ENCODE measurements at places on chromosomes 7 and 10. TPM values are rescaled to one million over a fixed set of nuclear protein-coding genes. Genes with fewer than 3 reads are reported as not detected.
A peak's percentile ranks its signal among the peaks of the same experiment; 100 is the strongest.

DNA sequence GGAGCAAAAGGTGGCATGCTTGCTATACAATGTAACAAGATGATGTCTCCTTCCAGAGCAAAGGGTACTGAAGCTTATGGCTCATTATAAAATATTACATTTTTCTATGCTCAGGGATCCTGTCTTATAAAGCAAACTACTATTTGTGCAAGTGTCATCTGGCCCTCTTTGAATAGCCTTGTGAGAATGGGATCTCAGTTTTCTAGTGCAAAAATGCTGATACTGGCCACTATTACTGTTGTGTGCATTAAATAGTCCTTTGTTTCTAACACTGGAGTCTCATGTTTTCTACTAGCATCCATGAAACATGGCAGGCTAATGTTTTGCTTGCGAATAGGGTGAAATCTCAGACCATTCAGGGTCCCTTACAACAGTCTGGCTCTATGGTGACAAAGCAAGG, 823.0 kb downstream of the REEP3 start:
- DNase-seq: no peak

- no peak for DNase-seq
Observed at GRCh38 chr7:148503900-148504487, 86.6 kb upstream of the C7orf33 start.

DNA sequence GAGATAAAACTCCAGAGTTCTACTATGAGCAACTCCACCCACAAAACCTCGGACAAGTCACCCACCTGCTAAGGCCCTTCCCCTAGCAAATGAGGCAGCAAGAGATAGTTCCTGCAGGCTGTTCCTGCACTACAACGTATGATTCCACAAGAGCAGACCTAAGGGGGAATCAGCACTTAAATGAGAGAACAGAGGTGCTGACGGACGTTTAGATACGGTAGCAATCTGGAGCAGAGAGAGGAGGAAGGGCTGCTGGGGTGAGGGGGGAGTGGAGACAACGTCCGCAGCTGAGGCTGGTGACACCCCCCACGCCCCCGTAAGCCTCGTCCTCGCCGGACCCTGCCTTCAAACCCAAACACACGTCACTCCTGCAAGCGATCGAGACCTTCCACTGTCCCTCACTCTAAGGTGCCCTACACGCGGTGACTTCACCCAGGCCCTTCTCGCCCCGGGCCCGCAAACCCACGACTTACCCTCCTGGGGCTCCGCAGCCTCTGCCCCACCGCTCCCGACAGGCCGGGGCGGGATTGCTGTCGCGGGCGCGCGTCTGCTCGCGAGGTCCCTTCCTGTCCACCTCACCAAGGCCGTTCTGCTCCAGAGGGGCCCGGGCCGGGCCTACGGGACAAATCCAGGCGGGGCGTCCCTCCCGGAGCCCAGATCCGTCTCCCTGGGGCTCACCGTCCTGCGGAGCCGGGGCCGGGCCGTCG, 635 bp downstream of the ZNF12 start:
- peak; percentile 12 for DNase-seq

Gene SPDYE9
- total RNA-seq: not detected

DNA sequence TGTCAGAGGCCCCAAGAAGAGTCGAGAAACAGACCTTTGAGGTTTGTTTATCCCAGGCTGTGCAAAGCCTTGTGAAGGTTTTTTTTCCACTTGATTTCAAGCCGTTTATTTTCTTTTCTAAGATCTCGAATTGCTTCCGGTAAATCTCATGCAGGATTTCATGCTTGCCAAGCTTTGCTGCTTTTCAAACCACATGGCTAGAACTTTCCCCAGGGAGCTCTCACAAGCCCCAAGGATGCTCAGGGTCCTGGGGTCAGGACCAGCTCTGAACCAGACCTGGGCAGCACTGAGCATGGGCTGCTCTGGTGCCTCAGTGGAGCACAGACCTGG, 48.0 kb upstream of the AQP1 start:
- DNase-seq: no peak

GRCh38 chr10:36538953-36539586, 586.3 kb upstream of the ANKRD30A start:
- DNase-seq: no peak

DNA sequence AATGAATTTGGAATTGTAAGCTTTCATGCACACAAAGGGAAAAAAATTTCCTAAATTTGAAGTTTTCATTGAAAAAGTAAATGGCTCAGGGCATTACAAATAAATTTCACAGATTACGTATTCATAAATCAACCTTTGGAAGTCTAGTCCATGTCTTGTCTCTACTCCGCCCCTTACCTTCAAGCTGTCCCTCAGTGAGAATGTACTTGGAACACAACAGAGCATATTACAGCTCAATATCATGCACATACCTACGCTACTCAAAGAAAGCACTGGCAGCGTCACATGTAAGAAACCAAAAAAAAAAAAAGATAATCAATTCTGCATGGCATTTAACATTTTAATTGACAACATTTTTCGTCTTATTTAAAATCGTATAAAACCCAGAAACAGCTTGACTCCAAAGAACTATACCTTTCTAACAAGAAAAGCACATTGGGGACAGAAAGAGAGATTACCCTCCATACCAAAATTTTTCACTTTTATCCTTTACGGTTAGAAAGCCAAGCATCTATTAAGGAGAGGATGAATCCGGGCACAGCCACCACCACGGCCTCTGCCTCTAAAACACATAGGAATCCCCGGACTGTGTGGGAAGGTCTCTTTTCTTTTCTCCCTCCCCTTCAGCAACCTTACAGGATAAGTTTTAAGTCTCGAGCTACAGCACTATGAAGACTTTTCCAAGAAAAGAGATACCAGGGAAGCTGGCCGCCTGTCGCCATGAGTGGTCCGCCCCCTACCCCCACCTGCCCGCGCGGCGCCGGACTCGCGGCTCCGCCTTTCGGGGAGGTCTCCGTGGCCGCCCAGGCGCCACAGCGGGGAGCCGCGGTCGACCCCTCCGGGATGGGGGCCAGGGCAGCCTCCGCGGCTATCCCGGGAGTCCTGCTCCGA, 1.1 kb downstream of the JMJD1C start:
- DNase-seq: no peak

GRCh38 chr7:103875718-103876117, 113.7 kb downstream of the RELN start:
- no peak for DNase-seq

- DNase-seq: no peak
Observed at GRCh38 chr7:8251195-8251594, 10.8 kb downstream of the ICA1 start.

- no peak for DNase-seq
Observed at GRCh38 chr7:40918701-40919271, 784.0 kb downstream of the SUGCT start.

DNA sequence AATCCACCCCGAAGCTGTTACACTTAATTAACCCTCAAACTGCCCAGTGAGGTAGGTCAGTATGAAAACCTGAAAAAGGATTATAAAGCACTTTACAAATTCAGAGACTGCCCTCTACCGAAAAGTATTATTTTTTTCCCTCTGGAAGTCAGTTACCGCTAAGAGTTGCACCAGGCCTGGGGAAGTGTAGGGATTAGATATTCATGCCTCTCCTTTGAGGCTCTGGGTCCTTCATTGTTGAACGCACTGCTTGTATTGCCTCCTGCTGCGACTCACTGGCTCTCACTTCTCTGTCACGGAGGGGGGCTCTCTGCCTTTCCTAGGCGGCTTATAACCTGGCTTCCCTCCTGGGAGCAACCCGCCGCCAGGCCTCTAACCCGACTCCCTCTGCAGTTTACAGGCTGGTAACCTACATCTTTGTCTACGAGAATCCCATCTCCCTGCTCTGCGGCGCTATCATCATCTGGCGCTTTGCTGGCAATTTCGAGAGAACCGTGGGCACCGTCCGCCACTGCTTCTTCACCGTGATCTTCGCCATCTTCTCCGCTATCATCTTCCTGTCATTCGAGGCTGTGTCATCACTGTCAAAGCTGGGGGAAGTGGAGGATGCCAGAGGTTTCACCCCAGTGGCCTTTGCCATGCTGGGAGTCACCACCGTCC, 2.7 kb downstream of the RHBDD2 start:
- DNase-seq: no peak

Gene FOXI2
- total RNA-seq: not detected

GRCh38 chr10:58844680-58845079, 331.8 kb upstream of the PHYHIPL start:
- no peak for DNase-seq

Gene BAG3
- 337 TPM for total RNA-seq

GRCh38 chr7:110170841-110171240, 920.1 kb upstream of the LRRN3 start:
- DNase-seq: no peak

Gene SEMA3A
- 0.29 TPM for total RNA-seq

GRCh38 chr10:88233870-88234269, 349.2 kb downstream of the RNLS start:
- DNase-seq: no peak

Gene PTPRN2
- total RNA-seq: 0.66 TPM

Gene UBTD1
- total RNA-seq: 22.8 TPM

GRCh38 chr10:4883079-4883739, 57.2 kb downstream of the AKR1E2 start:
- DNase-seq: no peak

Gene CCL24
- total RNA-seq: not detected

Gene PNLIPRP1
- total RNA-seq: not detected

DNA sequence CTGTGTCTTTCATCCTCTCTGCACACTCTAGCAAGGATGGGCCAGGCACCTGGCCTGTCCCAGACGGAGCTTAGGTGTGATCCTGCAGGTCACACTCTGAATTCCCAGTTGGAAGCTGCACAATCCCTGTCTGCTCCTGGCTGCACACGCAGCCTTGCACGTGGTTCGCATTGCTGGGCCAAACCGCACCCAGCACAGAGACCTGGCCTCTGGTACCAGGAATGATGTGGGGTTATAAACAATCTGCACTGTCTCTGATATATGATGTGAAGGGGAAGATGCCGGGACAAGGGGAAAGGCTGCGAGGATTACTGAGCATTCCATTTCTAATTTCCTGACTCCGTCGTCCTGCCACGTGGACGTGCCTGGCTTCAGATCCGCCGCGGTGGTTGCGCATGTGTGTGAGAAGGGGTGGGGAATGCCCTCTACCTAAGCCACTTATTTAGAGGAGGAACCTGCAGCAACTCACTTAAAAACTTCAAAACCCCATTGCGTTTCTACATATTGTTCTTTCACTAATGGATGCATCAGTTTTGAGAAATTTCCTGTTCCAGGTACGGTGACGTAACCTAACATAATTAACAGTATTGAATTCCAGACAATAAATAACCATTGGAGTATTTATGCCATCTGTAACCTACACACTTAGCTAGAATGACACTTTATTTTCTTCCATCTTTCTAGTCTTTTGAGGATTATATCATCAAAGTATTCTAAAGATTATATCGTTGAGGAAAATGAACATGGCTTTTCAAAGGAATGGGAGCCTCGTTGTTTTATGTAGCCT, 559.7 kb upstream of the MGMT start:
- no peak for DNase-seq

Gene LIPK
- not detected for total RNA-seq

Gene NODAL
- not detected for total RNA-seq

Gene HERC4
- 13.4 TPM for total RNA-seq

GRCh38 chr10:12419262-12419847, 70.0 kb downstream of the CAMK1D start:
- DNase-seq: peak; percentile 55

DNA sequence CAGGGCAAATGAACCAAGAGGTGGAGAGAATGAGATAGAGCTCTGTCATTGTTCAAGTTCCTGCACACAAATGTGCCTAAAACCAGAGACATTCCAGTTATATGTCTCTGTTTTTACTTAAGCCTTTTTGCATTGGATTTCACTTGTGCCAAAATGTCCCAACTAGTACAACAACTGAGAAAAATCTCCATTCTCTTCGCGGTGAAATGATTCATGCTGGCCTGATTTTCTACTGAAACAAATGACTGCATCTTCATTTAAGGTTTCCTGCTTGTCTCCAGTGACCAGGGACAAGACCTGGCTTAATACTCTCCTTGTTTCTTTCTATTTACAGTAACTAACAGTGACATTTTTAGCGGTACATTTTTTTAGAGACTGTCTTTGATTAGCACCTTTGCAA, 714.9 kb downstream of the KCNMA1 start:
- DNase-seq: no peak

- DNase-seq: no peak
Observed at GRCh38 chr7:151592868-151593486, 73.3 kb upstream of the RHEB start.

Gene HECTD2
- 3.9 TPM for total RNA-seq

Gene AGR2
- not detected for total RNA-seq

DNA sequence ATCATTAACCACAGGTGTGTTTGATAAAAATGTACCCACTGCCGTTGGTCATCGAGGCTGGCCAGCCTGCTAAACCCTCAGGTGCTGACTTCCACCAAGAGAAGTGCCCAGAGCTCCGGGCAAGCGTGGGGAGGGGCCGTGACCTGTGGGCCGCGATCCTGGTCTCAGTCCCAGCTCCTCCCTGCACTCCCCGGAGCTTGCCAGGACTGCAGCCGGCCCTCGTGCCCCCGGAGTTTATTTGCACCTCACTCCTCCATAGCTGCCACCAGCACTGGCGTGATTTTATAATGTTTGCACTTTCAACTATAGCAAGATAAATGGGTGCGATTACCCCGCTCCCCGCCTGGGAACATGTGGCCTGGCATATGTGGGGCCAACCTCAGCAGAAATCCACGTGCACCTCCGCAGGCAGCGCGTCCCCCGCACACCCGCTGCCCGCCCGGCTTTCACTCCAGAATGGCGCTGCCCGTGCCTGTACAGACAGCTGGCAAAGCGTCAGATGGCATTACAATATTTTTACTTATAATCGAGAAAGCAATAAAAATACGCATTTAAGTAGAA, 30.8 kb downstream of the UNCX start:
- no peak for DNase-seq

GRCh38 chr10:69451209-69451783, at the start of gene TSPAN15:
Gene TSPAN15 (plus strand): TSS chr10:69451465. CDS start chr10:69451595, 130 bp downstream.
- DNase-seq: peak; percentile 89

DNA sequence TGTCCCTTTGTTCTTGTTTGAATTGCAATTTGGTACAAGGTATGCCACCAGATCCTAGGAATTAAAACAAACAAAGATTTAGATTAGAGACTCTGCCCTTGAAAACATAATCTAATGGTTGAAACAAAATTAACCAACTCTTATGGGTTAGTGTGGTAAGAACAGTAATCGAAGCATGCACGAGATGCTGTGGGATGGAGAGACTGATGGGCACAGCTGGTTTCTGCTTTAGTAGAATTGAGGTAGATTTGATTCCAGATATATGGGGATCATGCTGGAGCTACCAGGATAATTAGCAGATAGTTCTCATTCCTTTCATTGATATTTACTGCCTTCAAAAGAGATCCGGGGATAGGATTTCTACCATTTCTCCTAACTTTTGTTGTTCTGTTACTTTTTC, 20.4 kb upstream of the SEMA4G start:
- no peak for DNase-seq

Gene AASS
- total RNA-seq: 12.0 TPM

Gene AMPH
- total RNA-seq: 5.8 TPM

Gene RNLS
- 17.5 TPM for total RNA-seq
